ENCODE measurements at places on chromosomes 1 and 21. TPM values are rescaled to one million over a fixed set of nuclear protein-coding genes. Genes with fewer than 3 reads are reported as not detected.

DNA sequence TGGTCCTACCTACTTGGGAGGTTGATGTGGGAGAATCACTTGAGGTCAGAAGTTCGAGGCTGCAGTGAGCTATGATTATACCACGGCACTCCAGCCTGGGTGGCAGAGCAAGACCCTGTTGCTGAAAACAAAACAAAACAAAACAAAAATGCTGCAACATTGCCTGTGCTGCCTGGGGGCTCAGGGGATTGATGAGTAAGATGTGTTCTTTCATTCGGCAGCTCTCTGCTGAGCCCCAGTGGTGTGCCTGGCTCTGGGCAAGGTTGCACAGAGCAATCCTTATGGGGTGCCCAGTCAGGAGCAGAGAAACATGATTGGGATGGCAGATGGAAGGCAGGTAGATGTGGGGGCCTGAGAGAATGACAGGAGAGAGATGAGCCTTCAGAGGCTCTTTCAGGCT is 28.6 kb upstream of the KDM4A start:
- DNase-seq: no peak

DNA sequence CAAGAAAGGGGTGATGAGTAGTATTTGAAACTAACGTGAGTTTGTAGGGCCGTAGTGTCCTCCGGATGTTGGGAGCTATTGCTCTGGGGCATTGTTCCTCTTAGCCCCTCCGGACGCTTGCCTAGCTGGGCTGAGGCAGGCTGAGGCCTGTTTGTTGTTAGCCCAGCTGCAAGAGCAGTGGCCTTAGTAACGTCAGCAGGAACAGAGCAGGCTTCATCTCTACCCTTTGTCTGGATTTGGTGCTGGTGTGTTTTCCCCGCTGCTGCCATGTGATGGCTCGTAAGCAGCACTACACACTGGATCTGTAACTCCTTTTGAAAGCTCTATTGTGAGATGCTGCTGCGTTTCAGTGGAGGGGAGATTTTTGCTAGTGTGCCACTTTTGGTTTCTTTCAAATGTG is 57.6 kb downstream of the DNM3 start:
- DNase-seq: peak; percentile 13

The C1orf226 gene
- polyA plus RNA-seq: 4.9 TPM

The UFC1 gene
- polyA plus RNA-seq: 175 TPM

GRCh38 chr1:89995598-89996449 is 914 bp downstream of the ZNF326 start:
- no peak for DNase-seq

- no peak for DNase-seq
Observed at GRCh38 chr1:51750729-51751128, 127.8 kb downstream of the NRDC start.

The PUSL1 gene
- polyA plus RNA-seq: 13.9 TPM

The NECTIN4 gene
- polyA plus RNA-seq: 2.7 TPM
